ENCODE measurements at places on chromosomes 12 and 14.

GRCh38 chr12:75798136-75798926, 233.2 kb downstream of the PHLDA1 start:
- DNase-seq, result no peak

GRCh38 chr12:117967043-117967442, 1.7 kb downstream of the KSR2 start:
- DNase-seq, result no peak

- DNase-seq, result no peak
Measured at GRCh38 chr12:64128366-64128765, 93.7 kb downstream of the KICS2 start.

- DNase-seq, result no peak
Measured at GRCh38 chr14:59869381-59870255, 958 bp downstream of the RTN1 start.

- DNase-seq, result no peak
Measured at GRCh38 chr12:119334430-119335170, at the start of gene CCDC60. Gene CCDC60, plus strand, starts transcription at chr12:119334729. Its CDS starts 448 bp downstream, at chr12:119335177.

GRCh38 chr12:11958221-11959091, 112.3 kb upstream of the BCL2L14 start:
- no peak for DNase-seq

- no peak for DNase-seq
Measured at GRCh38 chr12:49825360-49825970, 2.7 kb downstream of the NCKAP5L start.
